Esophagus mucosa (tissue), 1 donor: ENCODE measurements at places on chromosomes 7 and 10.

DNA sequence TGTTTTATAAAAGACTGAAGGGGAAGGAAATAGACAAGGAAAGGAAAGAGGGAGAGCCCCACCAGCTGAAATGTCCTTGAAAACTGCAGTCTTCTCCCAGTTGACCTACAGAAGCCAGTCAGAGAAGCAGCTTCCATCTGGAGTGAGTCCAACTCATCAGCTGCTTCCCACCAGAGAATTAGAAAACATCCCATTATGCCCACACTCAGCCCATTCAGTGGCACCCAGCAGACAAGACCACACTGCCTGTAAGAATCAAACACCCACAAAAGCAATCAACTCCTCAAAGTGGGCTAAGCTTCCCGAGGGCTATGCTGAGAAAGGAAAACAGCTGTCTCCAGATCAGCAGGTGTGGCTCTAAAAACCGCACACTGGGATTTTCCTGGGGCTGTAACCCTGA is 29.6 kb upstream of the TMEM213 start:
- ATAC-seq, result no peak

- ATAC-seq, result peak; percentile 77
Observed at GRCh38 chr7:105352018-105352612, 36.6 kb downstream of the SRPK2 start.

- ATAC-seq, result no peak
Observed at GRCh38 chr7:35549781-35550180, 145.2 kb downstream of the HERPUD2 start.

DNA sequence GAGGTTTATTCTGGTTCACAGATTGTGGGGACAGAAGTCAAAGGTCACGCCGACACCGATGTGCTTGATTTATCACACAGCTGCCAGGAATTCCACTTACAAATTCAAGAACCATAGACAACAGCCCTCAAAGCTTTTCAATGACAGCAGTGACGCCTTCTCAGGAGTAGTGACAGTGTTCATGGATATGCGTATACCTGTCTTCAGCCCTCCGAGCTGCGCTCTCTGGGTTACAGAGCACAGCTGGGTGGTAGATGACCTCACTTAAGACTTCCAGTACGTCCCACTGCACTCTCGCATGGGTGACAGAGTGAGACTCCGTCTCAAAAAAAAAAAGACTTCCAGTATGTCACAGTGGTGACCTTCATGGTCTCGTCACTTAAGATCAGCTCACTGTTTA is 108.5 kb downstream of the TCERG1L start:
- no peak for ATAC-seq

DNA sequence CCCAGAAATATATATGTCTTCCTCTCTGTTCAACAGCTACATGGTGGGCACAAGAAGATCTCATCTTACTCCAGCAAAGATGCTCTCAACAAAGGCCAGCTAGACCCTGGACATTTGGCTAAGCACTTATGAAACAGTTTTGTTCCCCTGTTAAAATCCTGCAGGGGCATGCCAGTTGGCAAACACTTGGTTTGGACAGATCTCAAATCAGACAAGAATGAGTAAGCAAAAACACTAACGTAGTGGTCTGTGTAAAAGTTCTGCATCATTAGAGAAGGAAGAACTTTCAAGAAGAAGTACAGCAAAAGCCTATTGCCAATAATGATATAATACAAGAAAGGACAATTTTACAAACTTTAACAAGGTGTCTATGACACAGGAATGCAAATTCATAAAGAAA is 125.6 kb downstream of the CALN1 start:
- ATAC-seq, result no peak

- no peak for ATAC-seq
Observed at GRCh38 chr7:124155432-124156022, 122.7 kb upstream of the TMEM229A start.

DNA sequence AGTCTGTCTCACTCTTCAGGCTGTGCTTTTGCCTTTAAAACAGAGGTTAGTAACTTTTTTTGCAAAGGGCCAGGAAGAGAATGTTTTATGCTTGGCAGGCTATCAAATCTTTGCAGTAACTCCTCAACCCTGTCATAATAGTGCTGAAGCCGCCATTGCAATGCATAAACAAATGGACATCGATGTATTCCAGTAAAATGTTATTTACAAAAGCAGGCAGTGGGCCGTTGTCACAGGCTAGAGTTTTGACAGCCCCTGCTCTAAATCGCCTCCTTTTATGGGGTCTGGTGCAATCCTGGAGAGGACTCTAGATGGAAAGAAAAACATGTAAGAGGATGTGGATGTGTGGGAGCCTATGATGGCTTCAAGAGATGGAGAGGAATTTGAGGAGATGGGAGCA is 568.3 kb downstream of the TYW1 start:
- no peak for ATAC-seq
